ENCODE measurements at places on chromosomes 7 and 10.

DNA sequence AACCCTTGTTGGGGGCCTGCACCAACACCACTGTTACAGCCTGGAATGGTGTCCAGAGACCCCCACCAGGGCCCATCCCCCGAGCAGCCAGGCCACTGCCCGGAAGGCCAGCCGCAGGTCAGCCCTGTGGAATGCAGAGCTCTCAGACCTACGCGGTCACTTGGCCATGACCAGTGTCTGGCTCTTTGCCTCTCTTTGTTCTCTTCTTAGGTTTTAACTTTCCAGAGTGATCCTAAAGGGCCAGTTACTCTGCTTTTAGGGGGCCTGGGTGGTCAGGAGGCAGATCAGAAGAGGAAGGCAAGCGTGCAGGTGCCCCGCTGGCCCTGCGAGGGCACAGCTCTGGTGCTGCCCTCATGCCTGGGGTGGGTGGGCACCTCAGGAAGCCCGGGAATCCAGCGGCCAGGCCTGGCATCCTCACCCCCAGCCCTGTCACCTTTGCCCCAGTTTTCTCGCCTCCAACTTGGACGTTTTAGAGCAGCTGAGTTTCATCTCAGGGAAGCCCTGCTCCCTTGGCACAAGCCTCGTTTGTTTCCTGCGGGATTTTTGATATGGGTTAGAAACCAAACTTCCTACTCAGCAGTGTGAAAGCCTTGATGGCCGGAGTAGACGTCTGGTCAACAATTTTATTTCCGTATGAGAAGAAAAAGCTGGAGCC lies 62.5 kb upstream of the CHST15 start:
- DNase-seq, result no peak

DNA sequence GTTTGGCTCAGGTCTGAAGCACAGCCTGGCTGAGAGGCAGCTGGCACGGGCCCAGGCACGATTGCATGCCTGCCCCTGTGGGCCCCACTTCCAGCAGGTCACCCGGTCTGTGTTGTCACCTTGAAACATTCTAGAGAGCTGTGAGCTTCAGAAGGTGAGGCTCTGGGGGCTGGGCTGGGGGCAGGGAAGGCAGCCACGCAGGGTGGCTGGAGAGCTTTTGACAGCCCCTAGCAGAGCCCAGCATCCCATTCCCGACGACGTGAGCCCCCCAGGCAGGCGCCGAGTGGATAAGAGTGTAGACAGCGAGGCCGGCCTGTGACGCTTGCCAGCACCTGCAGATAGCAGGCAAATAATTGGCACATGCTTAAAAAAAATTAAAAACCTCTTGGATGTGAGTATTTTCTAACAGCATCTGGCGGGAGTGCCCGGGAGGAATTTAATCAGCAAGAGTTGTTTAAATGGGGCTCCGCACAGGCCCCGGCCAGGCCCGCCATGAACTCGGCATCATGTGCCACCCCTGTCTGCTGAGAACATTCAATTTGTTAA lies 212.0 kb upstream of the TBX20 start:
- no peak for DNase-seq

GRCh38 chr10:130512936-130513335 lies 376.7 kb downstream of the GLRX3 start:
- no peak for DNase-seq

GRCh38 chr10:98446151-98446660 lies 529 bp downstream of the HPS1 start:
- no peak for DNase-seq

GRCh38 chr10:112807013-112807412 lies 143.0 kb upstream of the TCF7L2 start:
- no peak for DNase-seq
